ENCODE measurements at places on chromosomes 5 and 9.

GRCh38 chr5:10660720-10661387 is 97.0 kb downstream of the ANKRD33B start:
- DNase-seq = peak; percentile 32

DNA sequence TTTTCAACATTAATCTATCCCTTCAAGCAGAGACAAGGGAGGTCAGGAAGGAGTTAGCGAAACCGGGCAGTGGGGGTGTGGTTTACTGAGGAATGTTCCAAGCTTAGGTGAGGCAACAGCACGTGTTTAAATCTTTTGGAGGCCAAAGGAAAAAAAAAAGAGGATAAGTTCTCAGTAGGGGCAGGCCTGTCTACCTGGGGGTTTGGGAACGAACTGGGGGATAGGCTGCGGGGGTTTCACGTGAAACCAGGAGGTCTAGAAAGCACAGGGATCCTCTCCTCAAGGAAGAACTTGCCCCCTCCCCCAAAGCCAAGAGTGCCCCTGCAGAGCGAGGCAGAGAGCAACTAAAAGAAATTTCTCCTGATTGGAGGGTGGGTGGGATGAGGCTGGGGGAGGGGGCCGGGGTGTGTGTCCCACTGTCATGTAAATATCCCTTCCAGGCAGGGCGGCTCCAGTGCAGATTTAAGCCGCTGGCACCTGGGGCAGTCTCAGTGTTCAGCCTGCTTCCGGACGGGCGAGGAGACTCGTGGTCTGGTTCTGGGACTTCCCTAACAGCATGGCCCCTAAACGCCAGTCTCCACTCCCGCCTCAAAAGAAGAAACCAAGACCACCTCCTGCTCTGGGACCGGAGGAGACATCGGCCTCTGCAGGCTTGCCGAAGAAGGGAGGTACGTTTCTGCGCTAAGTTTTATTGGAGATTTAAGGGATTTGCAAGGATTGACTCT is 5.5 kb upstream of the SET start:
- DNase-seq = peak; percentile 91

GRCh38 chr5:77670526-77670925 is 32.0 kb upstream of the OTP start:
- DNase-seq = no peak

GRCh38 chr9:136541179-136541578 is 4.7 kb downstream of the NOTCH1 start:
- DNase-seq = no peak

DNA sequence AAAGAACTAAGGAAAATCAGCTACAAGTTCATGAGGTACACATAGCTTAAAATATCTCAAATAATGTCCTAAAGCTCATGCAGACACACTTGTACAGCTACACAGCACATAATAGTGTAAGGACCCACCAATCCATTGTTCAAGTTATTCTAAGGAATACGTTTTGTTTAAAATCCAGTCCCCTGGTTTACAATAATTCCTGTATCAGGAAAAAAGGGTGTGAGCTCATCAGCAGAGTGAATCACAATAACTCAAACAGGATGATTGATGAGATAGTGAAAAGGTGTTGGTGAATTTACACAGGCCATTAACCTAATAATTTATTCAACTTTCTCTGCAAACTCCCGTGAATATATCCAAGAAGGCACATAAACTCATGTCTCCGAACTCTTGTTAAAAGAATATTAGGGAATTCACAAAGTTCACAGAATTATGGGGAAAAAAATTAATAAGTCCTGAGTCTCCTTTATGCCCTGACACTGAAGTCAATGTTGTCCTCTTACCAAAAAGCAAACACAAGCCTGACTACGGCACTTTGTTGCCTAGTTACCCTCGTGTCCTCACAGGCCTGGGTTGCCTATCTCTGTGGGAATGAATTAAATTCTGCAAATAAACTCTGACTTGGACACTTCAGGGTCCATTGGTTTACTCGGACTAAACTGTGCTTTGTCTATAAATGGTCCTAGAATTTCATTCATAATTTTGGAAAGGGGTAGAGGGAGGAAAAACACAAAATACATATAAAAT is 142.8 kb upstream of the PDE4D start:
- DNase-seq = no peak

DNA sequence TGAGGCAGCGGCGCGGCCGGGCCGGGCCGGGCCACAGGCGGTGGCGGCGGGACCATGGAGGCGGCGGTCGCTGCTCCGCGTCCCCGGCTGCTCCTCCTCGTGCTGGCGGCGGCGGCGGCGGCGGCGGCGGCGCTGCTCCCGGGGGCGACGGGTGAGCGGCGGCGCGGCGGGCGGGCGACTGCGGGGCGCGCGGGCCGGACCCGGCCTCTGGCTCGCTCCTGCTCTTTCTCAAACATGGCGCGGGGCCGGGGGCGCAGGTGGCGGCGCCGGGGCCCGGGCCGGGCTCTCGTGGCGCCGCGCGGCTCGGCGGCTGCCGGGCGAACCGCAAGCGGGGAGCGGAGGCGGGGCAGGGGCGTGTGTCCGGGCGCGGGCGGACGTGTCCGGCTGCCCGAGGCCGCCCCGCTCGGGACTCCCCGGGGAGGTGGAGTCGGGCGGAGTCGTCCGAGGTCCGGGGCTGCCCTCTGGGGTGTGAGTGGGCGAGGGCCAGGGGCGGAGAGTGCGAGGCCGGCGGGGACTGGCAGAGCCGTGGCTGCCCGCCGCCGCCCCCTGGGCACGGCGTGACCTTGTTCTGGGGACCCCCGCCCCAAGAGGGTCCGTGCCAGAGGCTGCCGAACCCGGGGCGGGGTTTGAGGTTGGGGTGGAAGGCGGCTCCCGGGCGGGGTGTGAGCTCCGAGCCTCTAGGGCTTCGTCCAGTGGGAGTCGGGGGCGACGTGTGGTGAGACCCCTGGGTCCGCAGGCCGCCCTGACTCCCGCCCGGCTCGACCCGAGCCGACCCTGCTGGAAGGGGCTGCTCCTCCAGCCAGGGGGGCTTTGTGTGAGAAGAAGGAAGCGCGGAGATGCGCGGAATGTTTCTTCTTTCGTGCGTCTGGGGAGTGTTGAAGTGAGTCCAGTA is 485 bp downstream of the TGFBR1 start:
- peak; percentile 86 for DNase-seq

GRCh38 chr5:162324328-162324727 is 256.8 kb downstream of the GABRG2 start:
- no peak for DNase-seq

DNA sequence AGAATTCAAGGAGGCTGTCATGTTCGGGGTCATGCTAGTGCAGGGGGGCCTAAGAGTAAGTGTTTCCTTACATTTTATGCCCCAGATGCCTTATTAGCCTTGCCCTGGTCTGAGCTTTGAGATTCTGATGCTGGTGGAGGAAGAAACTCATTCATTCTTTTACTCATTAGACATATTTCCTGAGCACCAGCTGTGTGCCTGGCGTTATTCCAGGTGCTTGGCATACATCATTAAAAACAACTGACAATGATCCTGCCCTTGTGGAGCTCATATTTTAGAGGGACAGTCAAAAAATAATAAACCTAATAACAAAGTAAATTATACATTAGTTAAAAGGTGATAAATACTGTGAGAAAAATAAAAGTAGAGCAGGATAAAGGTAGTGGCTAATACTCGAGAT is 138.9 kb upstream of the SGCD start:
- no peak for DNase-seq

DNA sequence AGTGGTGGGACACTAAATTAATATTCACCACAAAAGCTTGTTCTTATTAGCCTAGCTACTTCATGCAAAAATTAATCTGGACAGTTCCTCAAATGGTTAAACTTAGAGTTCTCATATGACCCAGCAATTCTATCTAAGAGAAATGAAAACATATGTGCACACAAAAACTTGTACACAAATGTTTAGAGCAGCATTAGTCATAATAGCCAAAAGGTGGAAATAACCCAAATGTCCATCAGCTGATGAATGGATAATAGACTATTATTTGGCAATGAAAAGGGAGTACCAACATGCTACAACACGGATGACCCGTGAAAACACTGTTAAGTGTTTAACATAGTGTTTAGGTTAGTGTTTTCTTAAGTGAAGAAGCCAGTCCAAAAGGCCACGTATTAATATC is 32.8 kb upstream of the TNIP1 start:
- no peak for DNase-seq

DNA sequence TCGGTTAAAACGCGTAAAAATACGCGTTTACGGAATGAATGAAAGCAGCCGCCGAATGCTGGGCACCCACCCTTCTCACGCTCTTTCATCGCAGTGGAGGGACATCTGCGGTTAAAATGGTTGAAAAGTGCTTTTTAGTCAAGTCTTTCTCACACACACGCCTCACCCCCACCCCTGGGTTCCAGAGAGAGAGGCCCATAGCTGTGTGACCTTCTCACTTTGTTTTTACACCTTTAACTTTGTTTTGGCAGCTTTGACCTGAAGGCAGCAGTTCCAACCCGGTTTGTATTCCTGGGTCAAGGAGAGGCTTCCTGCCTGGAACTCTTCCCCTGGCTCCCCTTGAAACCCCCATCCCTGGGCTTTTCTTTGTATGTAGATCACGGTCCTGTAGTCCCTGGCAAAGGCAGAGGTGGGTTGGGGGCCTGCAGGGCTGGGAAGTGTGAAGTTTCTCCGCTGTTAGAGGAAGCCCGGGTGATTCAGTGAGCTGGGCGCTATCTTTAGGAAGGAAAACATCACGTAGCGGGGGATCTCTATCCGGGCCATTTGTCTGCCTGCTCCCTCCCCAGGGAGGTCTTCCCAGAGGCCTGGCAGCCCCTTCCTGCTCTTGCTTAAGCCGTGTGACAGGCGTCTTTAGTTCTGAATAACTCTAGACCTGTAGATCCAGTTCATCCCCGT is 29.6 kb downstream of the SPRY4 start:
- DNase-seq = peak; percentile 82

DNA sequence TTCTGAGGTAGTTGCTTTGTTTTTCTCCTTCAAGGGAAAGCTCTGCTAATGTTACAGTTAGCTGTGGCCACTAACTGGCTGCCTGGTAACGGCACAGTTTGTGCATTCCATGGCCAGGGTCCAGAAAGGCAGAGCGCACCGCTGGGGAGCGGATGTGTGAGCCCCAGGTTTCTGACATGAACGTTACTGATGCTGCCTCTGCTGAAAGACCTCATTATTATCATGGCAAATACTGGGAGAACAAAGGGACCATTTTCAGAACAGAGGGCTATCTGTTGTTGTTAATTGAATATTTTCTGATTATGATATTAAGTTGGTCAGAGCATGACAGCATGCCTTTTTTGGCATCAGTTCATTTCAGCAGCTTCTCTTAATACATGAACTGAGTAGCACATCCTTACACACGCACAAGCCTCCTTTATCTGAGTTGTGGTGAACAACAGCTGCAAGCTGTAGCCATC is 134.1 kb downstream of the NUDT12 start:
- DNase-seq = no peak

DNA sequence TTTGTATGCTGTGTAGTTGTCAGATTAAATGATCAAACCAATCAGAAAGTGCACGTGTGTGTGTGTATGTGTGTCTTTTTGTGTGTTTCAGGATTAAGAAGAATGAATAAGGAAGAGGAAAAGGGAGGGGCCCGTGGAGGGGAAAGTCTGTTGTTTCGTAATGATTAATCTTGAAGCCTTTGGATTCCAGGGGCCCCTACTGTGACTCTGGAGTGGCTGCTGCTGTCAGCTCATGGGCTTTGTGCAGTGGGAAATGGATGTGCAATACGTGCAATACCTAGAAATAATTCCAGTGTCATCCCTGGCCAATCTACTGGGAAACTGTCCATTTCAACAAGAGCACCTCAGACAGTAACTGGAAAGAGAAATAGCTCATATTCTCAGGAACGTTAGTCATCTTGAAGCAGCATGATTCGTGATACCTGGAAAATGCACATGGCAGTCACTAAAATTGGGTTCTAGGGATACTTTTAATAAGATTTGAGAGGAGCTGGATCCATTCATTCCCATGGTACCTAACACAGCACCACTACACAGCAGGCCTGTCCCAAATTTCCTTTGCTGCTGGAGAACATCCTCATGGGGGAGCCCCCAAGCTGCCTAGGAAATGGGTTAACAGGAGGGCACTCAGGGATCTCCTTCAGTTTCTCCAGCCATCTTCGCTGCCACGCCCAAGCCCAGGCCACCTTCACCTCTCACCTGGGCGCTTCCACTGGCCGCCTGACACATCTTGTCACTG is 186.3 kb downstream of the NR3C1 start:
- peak; percentile 47 for DNase-seq

- no peak for DNase-seq
Measured at GRCh38 chr9:137235424-137236237, 4.9 kb downstream of the SLC34A3 start.
